ENCODE measurements at places on chromosomes 6 and 20. TPM values are rescaled to one million over a fixed set of nuclear protein-coding genes. Genes with fewer than 3 reads are reported as not detected.

- H3K36me3 ChIP-seq, result no peaks in the 10 kb centered on the region
- H3K4me1 ChIP-seq, result no peaks in the 10 kb centered on the region
- DNase-seq, result peak; percentile 49
- H3K27me3 ChIP-seq, result no peaks in the 10 kb centered on the region
Observed at GRCh38 chr6:31042806-31043205, 32.5 kb downstream of the MUC22 start.

The SALL4 gene
- 0.05 TPM for total RNA-seq

GRCh38 chr6:112441607-112442006 is 94.5 kb downstream of the RFPL4B start:
- no peaks in the 10 kb centered on the region for H3K36me3 ChIP-seq
- no peaks in the 10 kb centered on the region for H3K4me1 ChIP-seq
- no peak overlapping the region for H3K27ac ChIP-seq
- H3K27me3 ChIP-seq, result no peaks in the 10 kb centered on the region
- no peak overlapping the region for H3K4me3 ChIP-seq
- DNase-seq, result no peak

DNA sequence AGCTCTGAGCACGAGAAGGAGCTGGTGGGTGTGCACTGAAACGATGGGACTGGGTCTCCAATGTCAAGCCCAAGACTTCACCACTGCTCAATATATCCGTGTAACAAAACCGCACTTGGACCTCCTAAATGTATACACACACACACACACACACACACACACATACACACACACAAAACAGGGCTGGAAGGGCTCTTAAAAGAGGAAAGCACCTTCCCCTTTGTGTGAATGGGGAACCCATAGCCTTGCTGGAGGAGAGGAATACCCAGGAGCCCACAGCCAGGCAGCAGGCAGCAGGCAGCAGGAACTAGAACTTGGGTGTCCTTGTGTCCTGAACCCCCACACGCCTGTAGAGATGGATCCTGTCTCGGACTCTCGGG is 29.8 kb downstream of the TGM2 start:
- H3K27me3 ChIP-seq, result no peaks in the 10 kb centered on the region
- no peak for DNase-seq
- peaks cover 86% of the 10 kb centered on the region for H3K36me3 ChIP-seq
- H3K4me3 ChIP-seq, result no peak overlapping the region

DNA sequence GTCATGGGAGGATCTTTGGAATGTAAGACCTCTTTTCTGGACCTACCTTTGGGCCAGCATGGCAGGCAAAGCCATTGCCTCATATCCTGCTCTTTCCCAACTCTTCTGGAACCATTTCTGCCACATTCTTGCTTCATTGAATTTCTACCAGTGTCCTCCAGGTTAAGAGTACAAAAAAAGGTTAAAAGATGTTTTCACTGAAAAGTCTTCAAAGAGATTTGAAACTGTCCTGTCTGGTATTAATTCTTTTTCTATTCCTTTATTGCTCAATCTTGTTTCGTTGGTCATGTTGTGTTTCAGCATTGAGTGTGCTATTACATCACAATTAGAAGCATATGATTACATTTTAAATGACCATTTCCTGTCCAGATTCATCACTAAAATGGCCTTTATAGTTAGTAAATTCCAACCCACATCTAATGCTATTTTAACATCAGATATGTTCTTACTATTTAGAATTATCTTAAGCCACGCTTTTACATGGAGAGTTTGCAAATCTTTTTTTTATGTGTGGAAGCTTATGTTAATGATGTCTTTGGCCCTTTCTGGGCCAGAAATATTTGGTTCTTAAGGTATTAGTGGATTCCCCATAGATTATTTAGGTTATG is 450.9 kb downstream of the GJA1 start:
- H3K36me3 ChIP-seq, result no peaks in the 10 kb centered on the region
- no peaks in the 10 kb centered on the region for H3K27me3 ChIP-seq
- H3K27ac ChIP-seq, result no peak overlapping the region
- H3K4me1 ChIP-seq, result peaks cover 4% of the 10 kb centered on the region

The ECI2 gene
- 175 TPM for total RNA-seq

The HTR1E gene
- total RNA-seq, result not detected

GRCh38 chr20:21129861-21130260 is 4.0 kb downstream of the KIZ start:
- H3K27me3 ChIP-seq, result no peaks in the 10 kb centered on the region
- peaks cover 17% of the 10 kb centered on the region for H3K36me3 ChIP-seq
- no peak overlapping the region for H3K27ac ChIP-seq
- DNase-seq, result no peak
- peaks cover 20% of the 10 kb centered on the region for H3K4me1 ChIP-seq
- no peak overlapping the region for H3K4me3 ChIP-seq

DNA sequence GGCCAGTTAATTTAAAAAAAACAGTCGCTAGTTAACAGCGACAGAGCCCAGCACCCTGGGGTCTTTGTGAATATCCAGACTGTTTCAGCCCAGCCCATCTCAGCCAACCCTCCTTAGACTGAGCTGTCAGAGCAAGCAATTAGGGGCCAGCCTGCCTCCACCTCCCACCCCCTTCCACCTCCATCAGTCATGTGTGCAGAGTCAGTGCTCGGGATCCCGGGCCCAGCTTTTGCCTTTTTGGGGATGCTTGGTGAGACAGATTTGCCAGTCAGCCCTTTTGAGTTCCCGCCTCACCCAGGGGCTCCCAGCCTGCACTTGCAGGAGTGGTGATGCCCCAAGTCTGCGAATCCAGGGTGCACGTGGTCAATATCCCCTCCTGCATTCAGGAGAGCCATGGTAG is 6.5 kb upstream of the FAM83D start:
- no peak overlapping the region for H3K4me3 ChIP-seq
- no peaks in the 10 kb centered on the region for H3K27me3 ChIP-seq
- no peak overlapping the region for H3K27ac ChIP-seq

DNA sequence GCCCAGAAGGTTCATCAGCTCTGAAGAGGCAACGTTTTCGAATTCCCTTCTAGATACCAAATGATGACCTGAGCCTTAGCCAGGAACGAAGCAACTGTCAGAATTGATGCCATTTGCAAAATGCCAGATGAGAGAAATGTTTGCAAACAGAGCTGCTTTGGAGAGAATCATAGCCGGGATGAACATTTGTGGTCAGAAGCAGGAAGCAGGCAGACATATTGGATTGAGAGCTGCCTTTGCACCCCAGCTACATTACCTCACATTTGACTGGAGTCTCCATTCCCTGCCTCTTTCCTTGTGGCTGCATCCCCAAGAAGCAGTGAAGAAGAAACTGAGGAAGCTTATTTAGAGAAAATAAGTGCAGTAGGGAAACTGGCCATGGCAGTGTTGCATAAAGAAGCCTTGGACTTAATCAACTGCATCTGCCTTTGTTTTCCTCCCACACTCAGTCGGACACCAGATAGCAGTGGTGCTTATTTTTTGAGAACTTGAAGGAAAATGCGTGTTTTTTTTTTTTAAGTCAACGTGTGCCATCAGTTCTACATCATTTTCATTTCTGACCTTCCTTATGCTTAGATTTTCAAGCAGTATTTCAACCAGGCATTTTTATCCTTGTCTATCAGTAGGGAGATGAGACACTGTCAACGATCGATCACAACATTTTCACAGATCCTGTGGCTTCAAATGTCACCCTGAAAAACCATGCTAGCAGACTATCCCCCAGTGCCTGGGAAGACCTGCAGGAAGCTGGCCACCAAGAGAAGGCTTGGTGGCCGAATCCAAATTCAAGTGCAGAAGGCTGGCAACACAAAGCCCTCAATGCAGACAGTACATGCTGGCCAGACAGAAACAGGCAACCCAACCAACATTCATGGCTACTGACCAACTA is 541.2 kb upstream of the JARID2 start:
- no peak overlapping the region for H3K4me3 ChIP-seq
- peaks cover 26% of the 10 kb centered on the region for H3K4me1 ChIP-seq
- peak overlapping the region; percentile 87 for H3K27ac ChIP-seq
- no peaks in the 10 kb centered on the region for H3K27me3 ChIP-seq
- no peak for DNase-seq

The MATN4 gene
- total RNA-seq, result not detected
